ENCODE measurements at places on chromosomes 1 and 21.

GRCh38 chr21:41835711-41836154 is 43.4 kb downstream of the PRDM15 start:
- DNase-seq = no peak

DNA sequence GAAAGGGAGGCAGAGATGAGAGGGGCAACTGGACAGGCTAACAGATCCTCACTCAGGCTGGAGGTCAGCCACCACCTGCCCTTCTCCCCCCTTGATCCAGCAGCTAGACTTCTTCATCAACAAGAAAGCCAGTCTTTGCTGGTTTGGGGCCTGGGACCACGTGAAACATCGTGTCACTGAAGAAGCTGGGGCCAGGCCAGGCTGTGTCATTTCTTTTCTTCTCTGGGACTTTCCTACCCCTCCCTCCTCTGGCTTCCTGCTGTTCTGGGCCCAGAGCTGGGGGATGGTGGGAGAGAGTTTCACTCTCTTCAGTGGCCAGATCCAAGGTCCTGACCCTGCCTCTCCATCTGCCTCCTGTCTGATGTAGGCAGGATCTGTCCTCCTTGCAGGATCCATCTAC is 18.1 kb upstream of the SLC26A9 start:
- no peak for DNase-seq

- no peak for DNase-seq
Observed at GRCh38 chr1:207321790-207322645, 540 bp downstream of the CD55 start.

DNA sequence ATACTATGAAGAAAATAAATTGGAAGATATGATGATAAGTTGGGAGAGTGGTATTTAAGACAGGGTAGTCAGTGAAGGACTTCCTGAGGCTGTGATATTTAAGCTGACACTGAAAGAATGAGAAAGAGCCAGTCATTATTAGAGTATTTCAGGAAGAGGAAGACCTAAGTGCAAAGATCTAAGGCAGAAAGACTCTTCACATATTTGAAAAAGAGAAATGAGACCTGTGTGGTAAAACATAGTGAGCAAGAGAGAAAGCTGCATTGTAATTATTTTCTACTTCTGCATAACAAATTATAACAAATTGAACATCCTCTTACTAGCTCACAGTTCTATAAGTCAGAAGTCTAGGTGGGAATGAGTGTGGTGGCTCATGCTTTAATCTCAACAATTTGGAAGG is 34.6 kb upstream of the DOCK7 start:
- DNase-seq = no peak

- DNase-seq = no peak
Observed at GRCh38 chr1:214569357-214570004, 18.1 kb upstream of the PTPN14 start.

All from AG09309 (cell line).